ENCODE measurements at places on chromosomes 5 and 9.
A peak's percentile ranks its signal among the peaks of the same experiment; 100 is the strongest.

DNA sequence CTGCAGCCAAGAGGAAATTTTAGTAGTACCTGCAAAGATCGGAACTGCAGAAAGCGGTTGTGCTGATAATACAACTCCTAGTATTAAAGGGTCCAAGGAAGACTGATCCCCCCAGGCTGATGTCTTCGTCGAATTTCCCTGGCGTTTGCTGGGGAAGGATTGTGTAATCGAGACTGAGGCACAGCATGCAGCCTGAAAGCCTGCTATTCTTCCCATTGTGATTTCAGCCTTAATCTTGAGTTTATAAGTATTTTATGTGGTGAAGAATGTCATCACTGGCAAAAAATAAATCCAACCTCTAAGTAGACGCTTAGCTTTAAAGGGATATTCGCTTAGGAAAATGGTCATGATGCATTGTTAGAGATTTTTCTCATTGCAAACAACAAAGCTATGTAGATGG lies 21.3 kb upstream of the LMX1B start:
- no peak for DNase-seq

DNA sequence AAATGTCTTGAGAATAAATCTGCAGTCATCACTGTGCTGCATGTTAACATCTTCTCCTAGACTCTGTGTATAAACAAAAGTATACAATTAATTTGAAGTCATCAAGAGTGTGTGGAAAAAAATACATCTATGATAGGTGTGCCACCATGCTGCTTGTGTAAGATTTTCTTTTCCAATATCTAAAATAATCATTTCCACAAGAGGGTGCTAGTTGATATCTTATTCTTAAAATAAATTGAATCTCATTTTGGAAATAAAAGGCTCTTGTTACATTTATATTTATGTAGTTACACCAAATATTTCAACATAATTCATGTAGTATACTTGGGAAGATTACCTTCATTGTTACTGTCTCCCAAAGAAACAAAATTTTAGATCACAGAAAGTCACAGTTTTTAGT lies 14.1 kb upstream of the MOCS2 start:
- DNase-seq = no peak

DNA sequence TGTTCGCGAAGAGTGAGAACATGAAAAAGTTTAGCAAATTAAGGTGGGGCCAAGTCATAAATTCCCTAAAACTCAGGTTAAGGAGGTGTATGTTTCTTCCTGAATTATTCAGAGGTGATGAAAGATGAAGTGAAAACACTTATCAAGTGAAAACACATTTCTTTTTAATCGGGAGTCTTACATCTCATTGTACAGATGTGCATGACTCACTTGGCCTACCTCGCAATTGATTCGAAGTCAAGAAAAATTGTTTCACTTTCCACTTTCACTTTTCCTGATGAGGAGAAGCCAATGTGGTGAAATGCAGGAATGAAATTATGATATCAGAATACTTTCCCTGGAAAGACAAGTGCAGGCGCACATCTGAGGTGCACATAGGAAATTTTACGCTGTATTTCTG lies 78.7 kb downstream of the SLC25A46 start:
- no peak for DNase-seq

DNA sequence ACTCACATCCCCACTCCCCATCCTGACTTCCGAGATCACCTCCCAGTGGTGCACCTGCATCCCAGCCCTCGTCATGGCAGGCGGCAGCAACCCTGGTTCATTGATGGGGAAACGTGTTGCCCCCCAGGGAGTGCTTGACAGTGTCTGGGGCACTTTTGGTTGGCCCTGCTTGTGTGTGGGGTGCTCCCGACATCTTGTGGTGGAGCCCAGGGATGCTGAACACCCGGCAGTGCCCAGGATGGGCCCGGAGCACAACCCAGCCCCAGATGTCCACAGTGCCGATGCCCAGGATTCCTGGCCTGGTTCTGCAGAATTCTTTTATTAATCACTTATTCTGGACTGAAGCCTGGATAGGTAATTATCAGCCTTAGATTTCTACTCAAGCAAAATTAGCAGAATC lies 3.7 kb downstream of the MRPL36 start:
- DNase-seq = no peak

- no peak for DNase-seq
Measured at GRCh38 chr9:81621118-81621517, 68.2 kb downstream of the TLE1 start.

GRCh38 chr9:99590840-99591239 lies 230.8 kb upstream of the NR4A3 start:
- no peak for DNase-seq

DNA sequence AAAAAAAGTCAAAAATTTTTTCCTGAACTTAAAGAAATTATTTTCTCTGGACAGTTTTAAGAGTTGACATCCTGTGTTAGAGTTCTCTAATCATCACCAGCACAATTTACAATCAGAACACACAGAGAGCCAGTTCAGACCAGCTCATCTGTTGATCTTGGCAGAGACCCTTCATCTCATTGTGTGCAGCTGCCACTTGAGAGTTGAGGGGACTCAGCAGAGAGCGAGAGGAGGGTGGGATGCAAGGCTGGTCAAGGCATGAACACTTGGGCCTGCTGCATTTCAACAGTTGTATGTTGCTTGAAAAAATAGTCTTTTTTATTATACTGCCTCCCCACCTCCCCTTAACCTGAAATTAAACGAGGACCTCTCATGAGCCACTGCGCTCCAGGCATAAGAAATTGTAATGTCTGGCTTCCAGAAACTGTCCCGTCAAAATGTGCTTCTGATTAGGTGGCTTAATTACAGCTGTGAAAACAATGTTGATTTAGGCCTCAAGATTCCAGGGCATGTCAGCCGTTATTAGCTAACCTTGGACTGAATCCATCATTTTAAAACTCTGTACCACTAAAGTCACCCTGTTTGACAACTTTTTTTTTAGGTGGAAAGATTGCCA lies 383.6 kb downstream of the CCDC171 start:
- peak; percentile 66 for DNase-seq

GRCh38 chr5:126277762-126278161 lies 145.4 kb upstream of the GRAMD2B start:
- no peak for DNase-seq

DNA sequence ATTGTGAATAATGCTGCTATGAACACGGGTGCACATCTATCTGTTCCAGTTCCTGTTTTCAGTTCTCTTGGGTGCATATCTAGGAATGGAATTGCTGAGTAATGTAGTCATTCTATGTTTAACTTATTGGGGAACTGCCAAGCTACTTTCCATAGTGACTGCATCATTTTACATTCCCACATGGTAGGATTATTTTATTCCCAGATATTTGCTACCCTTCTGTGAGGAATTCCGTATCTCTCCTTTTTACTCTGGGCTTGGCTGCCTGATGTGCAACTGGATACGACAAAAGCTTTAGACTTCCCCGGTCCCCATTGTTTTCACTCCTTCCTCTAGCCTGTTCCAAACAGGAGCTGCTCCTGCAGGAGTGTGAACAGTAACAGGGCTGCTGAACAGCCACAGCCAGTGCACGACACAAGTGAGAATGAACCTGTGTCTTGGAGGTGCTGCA lies 7.2 kb downstream of the TAS2R1 start:
- DNase-seq = no peak

DNA sequence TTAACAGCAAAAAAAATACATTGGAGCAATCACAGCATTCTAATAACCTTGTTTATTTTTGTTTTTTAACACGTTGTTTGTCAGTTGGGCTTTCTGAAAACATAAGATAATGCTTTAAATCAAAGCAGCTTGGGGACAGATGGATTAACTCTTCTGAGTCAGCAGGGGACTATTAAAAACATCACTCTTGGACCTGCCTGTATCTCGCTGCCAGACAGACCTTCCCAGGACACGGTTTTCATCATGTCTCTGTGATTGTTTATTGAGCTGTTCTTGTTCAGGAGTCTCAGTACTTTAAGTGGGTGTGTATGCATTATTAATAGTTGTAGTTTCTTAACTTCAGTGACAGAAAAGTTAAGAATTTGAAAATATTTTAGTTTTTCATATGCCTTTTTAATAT lies 173.2 kb downstream of the SH3GL2 start:
- DNase-seq = peak; percentile 75

- DNase-seq = no peak
Measured at GRCh38 chr9:125893277-125893676, 146.1 kb downstream of the PBX3 start.

DNA sequence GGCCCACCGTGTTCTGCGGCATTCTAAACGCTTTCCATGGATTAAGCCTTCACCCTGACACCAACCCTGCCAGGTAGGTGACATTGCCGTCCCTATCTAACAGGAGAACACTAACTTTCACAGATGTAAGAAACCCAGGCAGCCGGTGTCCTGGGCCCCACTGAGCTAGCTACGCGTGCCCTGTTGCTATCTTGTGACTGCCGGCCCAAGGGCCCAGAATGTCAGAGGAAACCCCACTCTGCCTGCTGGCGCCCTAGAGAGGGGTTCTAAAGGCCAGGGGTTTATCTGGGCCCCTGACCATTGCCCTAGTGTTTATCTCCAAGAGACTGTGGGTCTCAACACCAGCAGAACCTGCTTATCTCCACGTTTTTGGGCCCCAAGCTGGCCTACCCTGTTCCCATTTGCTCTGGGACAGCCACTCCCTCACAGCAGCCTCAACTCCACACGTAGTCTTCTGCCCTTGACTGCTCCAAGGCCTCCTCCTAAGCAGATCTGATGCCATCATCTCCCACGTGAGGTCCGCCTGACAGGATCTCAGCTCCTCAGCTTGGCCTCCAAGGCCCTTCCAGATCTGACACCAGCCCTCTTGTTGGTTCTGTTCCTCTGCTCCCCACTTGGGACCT lies 18.1 kb upstream of the ZBTB34 start:
- DNase-seq = no peak

DNA sequence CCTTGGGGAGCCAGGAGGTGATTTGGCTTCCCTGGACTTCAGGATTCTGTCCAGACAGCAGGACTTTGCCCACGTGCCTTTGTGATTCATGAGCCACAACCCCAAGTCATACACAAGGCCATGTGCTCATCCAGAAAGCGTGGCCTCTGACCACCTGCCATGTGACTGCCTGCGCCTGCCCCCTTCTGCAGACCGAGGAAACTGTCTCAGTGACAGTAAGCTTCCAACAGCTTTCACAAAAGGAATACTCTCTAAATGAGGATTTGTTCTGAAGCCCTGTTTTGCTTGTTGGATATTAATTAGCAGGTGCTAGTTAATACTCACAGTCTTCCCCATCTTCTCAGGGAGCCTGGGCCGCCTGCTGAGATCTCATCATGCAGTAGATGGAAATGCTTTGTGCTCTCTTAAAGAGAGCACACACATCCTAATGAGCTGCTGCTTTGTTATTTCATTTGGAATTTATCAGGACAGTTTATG lies 36.9 kb upstream of the ANGPTL2 start:
- DNase-seq = no peak

DNA sequence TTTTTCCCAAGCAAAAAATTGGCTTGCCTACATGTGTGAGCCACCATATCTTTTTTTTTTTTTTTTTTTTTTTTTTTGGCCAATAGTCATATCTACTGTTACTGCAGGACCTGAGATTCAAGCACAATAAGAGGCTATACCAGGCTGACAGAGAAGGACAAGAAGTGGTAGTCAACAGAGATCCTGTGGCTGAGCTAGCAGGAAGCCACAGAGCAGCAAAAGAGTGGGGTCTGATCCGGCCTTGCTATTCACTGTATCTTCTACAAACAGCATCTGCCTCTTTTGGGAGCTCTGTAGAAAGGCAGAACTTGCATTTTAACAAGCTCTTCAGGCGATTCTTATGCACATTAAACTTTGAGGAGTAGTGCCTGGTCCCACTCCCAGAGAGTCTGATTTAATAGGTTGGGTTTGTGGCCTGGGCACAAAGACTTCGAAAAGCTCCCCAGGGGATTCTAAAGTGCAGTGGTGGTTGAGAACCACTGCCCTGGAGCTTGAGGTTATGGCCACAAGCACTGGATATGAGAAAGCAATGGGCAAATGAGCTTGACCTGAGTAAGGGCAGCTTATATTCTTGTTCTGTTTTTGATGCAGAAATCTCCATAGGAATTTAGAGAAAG lies 162.8 kb downstream of the PIK3R1 start:
- no peak for DNase-seq

DNA sequence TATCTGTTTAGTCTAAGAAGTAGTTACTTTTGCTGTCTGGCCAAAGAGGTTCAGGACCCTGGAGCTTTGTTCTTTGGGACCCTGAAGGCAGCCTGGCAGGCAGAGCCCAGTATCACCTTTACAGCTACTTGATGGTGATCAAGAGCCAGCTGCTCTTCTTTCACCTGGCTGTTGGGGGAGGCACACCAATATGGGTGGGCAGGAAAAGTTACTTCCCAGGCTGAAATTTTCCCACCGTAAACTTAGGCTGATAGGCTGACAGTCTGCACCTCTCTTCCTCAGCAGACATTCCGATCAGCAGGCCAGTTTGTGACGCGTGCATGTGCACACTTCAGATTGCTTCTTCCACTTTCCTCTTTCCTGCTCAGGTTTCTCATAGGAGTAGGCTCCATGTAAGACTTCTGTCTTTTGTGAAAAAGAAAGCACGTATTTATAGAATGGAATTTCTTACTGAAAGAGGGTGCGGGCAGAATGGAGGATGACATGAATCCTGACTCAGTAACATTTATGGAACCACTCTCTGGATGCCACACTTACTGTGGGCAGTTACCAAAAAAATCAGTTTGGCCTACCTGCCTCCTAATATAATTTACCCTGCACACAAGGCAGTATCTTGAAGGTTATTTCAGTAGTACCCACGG lies 223.9 kb upstream of the DMRT1 start:
- no peak for DNase-seq

DNA sequence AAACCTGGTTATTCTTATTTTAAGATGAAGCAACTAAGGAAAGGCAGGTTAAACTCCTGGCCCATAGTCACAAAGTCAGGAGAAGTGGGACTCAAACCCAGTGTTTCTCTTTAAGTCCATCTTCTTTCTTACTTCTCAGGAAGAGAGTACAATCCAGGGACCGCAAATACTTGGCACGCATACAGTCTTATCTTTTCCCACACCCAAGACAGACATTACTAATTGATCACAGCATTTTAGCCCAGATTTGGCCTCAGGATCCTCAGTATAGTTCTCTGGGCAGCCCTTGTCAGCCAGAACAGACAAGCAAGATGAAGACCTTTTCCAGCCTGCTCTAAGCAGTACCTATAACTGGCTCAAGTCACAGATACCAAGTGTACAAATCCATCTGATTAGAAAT lies 125.5 kb upstream of the RAI14 start:
- no peak for DNase-seq

- DNase-seq = no peak
Measured at GRCh38 chr5:38757451-38758245, 88.2 kb upstream of the OSMR start.

DNA sequence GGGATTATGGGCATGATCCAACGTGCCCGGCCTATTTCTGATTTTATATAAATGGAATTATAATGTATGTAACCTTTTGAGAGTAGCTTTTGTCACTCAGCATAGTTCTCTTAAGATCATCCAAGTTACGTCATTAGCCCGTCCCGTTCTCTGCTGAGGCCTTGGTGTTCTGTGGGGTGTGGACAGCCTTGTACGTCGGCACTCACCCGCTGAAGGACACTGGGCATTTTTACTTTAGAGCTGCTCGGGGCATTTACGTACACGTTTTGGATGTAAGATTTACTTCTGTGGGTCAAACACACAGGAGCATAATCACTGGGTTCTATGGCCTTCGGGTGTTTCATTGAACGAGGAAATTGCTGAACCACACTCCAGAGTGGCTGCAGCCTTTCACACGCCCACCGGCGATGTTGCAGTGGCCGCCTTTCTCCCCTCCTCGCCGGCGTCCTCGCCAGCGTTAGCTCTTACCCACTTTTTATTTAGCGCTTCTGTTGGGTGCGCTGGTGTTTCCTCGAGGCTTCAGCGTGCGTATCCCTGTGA lies 101.8 kb downstream of the EHMT1 start:
- no peak for DNase-seq

GRCh38 chr9:108196332-108197007 lies 659.3 kb downstream of the ACTL7B start:
- no peak for DNase-seq

GRCh38 chr5:87786471-87786870 lies 373.7 kb upstream of the CCNH start:
- DNase-seq = no peak

All from NCI-H446 treated with DMSO at 0.1 percent for 48 hours (cell line).